ENCODE measurements at places on chromosomes 7 and 10.

DNA sequence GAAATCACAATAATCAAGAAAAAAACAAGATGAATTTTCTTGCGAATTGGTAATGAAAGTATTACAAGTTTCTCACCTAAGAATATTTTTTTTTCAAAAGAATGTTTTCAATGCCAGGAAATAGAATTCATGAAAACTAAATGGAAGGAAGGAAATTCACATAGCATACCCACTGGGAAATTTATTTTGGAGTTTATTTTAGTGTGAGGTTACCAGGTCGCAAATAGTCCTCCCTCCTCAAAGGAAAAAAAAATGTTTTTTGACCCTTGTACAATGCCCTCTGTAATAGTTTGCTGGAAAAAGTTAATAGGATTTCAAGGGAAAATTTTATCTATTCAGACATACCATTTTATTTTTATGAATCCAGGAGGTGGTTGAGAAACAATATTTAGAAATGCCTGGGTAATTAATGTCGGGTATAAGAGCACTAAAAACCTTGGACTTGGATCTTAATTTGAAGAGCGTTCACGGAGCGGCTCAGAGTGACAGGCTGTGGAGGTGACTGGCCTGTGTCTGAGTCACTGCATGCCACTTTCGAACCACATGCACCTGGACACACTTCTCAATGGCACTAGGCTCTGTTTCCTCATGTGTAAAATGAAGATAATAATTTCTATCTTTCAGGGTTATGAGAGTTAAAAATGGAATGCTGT lies 28.2 kb downstream of the CUBN start:
- DNase-seq, result no peak

DNA sequence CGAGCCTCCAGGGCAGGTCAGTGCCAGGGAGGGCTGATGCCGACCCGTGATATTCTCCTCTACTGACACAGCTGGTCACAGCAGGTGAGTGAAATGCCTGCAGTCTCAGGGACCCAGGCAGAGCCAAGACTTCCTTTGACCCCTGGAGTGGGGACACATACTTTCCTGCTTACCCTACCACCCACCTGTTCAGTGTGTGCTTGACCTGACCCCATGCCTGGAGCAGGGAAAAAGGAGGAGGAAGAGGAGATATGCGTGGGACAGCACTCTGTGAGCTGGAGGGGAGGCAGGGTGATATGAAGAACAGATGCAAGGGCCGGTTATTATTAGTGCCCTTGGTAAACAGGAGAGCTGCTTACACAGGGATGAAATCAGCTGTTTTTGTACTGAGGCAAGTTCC lies 40.8 kb upstream of the WIPF3 start:
- no peak for DNase-seq

DNA sequence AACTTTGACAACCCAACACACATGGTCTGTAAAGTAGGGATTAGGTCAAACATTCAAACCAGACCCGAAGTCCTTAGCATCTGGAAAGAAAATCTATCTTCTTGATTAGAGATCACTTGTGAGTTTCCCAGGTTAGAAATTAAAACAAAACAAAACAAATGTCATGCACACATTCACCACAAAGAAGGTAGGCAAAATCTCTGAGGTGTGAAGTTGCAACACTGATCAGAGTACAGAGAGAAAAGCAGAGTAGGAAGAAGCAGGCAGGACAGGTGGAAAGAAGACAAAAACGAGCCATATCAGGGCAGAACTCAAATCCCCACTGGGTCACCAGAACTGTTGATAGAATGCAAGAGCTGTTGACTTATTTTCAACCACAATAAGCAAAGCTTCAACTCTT lies 102.8 kb upstream of the THSD7A start:
- no peak for DNase-seq

DNA sequence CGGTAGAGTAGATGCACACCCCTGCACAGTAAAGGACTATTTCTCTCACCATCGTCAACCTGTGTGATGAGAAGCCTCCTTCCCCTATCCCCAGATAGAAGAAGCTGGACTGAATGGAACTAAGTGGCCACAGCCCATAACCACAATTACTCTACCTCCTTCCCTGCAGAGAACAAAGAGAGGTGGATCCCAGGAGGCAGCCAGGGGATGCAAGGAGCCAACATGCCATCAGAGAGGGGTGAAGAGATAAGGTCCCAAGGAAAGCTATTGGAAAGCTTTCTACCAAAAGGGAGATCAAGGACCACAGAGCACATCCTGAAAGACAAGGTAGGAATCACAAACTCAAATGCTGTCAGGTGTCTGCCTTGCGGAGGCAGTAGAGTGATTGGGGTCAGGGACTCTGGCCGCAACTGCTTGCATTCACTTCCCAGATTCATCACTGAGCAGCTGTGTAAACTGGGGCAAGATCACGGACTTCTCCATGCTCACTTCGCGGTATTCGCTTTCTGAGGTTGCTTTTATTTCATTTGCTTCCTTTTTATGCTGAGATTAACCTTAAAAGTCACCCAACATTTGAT lies 81.6 kb upstream of the MYO3A start:
- DNase-seq, result no peak

DNA sequence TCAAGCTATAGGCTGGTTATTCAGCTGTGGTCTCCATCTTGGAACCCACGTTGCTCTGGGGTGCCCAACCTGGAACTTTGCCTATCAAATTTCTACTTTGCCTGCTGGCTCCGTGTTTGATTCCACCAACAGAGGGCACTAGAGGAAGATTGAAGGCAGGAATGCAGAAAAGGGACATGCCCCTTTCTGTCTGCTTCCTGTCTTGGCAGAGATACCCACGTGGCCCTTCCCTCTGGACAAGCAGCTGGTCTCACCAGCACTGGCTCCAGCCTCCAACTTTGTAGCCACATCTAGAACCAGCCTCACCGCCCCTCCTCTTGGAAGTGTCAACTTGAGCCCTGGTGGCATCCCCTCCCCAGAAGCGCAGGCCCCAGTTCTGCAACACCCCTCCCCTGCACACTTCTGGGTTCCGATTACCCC lies 52.1 kb upstream of the ZNF438 start:
- DNase-seq, result peak; percentile 58

GRCh38 chr7:36388423-36388822 lies 1.2 kb upstream of the ANLN start:
- DNase-seq, result no peak

- no peak for DNase-seq
Observed at GRCh38 chr7:90276033-90276728, 31.2 kb downstream of the CFAP69 start.

- DNase-seq, result no peak
Observed at GRCh38 chr7:139588632-139589031, 65.1 kb downstream of the CLEC2L start.

DNA sequence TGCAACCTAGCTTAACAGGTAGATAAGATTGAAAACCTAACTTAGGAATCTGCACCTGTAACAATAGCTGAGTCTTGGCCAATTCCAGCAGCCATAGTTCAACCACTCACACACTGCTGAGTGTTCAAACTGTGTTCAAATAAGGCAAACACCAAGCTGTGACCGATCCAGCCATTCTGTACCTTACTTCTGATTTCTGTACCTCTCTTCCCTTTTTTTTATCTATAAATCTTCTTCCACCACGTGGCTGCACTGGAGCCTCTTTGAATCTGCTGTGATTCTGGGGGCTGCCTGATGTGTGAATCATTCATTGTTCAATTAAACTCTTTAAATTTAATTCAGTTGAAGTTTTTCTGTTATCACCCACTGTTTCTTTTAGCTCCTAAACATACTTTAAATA lies 15.7 kb upstream of the FOXL3 start:
- DNase-seq, result no peak

- no peak for DNase-seq
Observed at GRCh38 chr10:99345350-99345749, 16.2 kb downstream of the CNNM1 start.

- DNase-seq, result no peak
Observed at GRCh38 chr7:1380231-1380815, 78.9 kb downstream of the MICALL2 start.

DNA sequence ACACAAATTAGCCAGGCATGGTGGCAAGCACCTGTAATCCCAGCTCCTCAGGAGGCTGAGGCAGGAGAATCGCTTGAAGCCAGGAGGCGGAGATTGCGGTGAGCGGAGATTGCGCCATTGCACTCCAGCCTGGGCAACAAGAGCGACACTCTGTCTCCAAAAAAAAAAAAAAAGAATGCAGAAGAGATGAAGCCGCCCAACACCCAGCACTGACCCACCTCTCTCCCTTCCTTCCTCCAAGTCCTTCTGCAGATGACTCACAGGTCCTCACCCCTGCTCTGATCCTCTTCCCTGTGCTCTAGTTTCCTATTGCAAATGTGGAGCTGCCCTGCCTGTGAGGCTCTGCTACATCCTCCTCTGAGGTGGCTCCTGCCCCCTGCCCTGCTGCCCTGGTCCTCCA lies 22.0 kb upstream of the OPALIN start:
- no peak for DNase-seq

GRCh38 chr7:153675131-153675530 lies 377.1 kb upstream of the DPP6 start:
- DNase-seq, result no peak

GRCh38 chr10:30070001-30070685 lies 10.8 kb upstream of the JCAD start:
- DNase-seq, result no peak

GRCh38 chr10:122102869-122103525 lies 114.0 kb downstream of the TACC2 start:
- no peak for DNase-seq

DNA sequence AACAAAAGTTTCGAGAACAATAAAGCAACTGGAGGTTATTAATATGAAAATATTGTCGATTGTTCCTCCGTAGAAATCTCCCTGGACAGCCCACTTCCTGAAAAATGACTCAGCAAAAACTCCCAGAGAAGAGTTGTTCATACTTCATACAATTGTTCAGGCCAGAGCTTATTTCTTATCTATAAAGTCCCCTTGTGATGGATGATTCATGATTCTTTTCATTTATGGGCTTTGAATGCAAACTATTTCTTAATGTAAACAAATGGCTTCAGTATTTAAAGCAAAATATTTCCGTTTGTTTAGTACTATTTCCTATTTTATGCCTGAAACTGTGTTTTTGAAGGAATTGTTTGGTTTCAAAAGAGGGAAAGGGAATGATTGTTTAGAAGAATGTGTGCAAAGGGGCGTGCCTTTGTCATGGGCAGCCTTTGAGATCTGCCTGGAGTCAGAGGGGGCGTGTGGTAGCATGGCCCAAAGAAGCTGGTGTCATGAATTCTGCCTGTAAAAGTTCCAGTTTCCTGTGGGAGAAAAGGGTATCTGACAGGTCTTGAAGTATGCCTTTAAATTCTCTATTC lies 26.2 kb upstream of the EXOC6 start:
- DNase-seq, result no peak

DNA sequence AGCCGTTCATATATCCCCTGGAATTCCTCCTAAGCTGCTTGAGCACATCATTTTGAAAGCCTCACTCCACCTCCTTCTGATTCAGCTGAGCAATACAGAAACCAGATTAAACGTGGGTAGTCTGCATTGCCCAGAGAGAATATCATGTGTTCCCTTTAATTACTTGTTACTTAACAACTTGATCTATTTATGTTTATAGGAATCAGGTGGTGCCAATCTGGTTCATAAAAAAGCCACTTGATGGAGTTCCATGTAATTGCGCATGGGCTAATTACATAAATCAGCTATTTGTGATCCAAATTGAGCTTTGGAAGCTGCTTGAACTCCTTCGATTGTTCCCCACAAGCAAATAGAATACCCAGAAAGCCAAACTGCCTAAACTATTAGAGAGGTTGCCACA lies 114.7 kb upstream of the ADCY1 start:
- no peak for DNase-seq

- DNase-seq, result no peak
Observed at GRCh38 chr10:132677096-132677472, 108.9 kb downstream of the NKX6-2 start.

DNA sequence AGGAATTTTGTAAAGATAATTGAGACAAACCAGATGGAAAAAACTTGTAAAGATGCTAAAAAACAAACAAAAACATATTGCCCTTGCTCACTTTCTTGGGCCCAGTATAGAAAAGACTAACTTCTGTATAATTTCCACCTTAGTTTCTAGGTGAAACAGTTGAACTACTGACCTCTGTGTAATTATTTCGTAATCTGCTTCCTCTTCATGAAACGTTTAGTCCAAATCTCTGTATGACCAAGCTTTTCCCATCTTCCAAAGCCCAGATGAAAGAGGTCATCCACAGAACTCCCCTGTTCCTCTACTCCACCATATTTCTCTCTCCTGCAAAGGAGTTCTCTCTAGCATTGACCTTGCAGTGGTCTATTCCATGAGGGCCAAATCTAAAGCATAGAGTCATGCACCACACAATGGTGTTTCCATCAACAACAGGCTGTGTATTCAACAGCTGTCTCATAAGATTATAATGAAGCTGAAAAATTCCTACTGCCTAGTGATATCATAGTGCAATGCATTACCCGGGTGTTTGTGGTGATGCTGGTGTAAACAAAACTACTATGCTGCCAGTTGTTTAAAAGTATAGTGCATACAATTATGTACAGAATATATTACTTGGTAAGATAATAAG lies 647.6 kb downstream of the TNS3 start:
- no peak for DNase-seq

DNA sequence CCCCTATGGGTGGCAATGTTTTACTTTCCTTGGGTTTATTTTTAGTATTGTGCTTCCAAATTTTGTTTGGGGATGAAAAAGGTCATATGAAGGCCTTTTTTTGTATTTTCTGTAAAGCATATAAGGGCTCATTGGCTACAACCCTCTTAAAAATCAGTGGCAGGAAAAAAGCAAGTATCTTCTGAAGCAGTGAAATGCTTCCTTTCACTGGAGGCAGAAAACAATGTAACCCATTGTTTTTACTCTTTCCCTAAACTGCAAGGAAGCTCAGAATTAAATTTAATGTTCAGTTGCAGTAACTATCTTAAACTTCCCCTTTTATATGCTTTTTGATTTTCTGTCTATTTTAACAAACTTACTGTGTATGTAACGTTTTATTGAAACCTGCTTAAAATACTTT lies 148.7 kb upstream of the LYZL1 start:
- no peak for DNase-seq

GRCh38 chr10:112775892-112776674 lies 174.0 kb upstream of the TCF7L2 start:
- DNase-seq, result no peak

DNA sequence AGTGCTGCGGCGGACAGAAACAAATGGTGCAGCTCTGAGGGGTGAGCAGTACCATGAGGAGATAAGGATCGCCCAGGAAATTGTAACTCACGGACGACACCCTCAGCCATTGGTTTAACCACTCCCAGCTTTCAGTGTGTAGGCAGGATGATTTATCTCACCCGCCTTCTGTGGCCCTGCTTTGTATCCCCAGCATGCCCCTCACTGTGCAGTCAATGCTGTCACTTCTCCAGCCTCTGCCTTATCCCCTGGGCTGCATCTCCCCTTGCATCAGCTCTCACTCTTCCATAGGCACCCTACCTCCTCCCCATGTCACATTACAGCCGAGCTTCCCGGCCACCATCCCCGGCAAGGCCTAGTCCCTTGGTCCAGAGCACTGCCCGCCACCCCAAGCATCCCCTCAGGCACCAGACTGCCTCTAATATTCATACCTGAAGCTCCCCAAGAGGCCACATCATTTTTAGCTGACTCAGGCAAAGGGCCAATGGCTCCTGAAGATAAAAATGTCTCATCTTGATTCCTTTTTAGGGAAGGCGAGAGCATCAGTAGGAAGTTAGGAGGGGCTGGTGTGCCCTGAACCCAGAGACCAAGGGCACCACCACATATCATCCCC lies 77.1 kb downstream of the CARD11 start:
- DNase-seq, result no peak

- no peak for DNase-seq
Observed at GRCh38 chr10:4263601-4263921, 478.6 kb upstream of the KLF6 start.
